ENCODE measurements at places on chromosomes 7 and 10.

GRCh38 chr10:110405380-110405779 lies 92.3 kb upstream of the DUSP5 start:
- DNase-seq = no peak

- no peak for DNase-seq
Measured at GRCh38 chr7:112395893-112396292, 54.4 kb upstream of the IFRD1 start.

DNA sequence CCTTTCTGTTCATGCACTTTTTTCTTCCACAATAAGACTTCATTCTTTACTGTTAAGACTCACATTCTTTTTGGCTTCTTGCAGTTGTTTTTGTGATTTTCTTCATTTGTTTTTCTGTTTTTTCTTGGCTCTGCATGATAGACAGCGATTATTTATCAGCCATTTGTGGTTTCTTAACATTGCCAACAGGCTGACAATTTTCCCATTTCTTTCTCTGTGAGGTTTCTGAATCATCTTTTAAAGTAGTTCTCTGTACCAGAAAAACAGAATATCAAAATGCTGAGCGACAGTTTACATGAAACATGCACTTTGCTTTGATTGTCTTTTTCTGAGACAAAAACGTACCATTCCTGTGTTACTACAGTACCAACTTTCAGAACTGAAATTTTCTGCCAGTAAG lies 334.2 kb upstream of the MAGI2 start:
- DNase-seq = no peak

GRCh38 chr10:93090619-93091018 lies 16.9 kb downstream of the CYP26A1 start:
- DNase-seq = no peak

GRCh38 chr7:80151274-80151665 lies 16.6 kb downstream of the GNAI1 start:
- DNase-seq = no peak

- no peak for DNase-seq
Measured at GRCh38 chr10:48366261-48366660, 59.8 kb downstream of the MAPK8 start.

DNA sequence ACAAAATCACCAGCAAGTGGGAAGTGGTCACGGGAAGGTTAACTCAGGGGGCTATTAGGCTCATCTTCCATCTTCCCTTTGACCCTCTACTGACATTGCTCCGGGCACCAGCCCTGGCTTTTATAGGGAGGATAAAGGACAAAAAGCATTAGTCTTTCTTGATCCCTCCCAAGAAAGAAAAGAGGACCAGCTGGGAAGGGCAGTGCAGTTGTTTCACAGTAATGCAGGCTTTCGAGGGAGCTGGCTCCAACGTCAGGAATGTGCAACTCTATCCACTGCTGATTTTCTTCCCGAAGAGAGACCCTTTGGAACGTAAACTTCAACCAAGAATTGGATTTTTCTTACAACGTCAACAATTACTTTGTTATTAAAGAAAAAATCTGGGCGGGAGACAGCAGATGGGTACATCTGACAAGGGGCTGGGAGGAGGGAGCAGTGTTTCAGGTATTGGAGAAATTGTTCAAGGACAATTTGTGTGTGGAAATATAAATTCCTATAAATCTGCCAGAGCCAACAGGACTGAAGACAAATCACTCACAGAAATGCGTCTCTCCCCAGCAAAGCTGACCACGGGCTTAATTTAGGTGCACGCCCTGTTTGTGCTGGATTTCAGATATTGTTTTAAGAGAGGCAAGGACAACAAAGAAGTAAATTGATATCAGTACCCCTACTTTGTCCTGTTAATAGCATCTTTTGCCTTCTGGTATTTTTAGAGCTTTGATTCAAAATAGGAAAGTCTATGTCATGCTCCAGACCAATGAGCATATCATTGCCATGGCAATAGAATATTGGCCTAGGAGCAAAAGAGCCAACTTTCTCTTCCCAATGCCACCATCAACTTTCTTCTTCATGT lies 23.4 kb upstream of the ARID5B start:
- no peak for DNase-seq

- DNase-seq = peak; percentile 5
Measured at GRCh38 chr7:102323914-102324195, 32.4 kb downstream of the SPDYE6 start.

DNA sequence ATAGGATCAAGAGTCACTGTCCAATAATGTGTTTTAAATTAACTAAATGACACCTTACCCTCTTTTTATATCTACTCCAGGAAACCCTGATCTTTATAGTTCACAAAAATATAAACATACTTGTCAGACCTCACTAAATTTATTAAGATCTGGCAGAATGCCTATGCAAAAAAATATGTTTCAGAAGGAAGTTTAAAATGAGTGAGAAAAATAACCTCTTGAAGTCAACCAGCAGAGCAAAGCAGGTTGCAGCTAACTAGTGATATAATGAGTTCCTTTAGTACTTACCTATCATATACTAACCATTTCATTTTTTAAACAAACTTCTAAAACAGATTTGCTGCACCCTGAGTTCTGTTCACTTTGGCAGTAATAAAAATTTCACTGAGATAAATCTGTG lies 14.0 kb upstream of the HGF start:
- DNase-seq = no peak

DNA sequence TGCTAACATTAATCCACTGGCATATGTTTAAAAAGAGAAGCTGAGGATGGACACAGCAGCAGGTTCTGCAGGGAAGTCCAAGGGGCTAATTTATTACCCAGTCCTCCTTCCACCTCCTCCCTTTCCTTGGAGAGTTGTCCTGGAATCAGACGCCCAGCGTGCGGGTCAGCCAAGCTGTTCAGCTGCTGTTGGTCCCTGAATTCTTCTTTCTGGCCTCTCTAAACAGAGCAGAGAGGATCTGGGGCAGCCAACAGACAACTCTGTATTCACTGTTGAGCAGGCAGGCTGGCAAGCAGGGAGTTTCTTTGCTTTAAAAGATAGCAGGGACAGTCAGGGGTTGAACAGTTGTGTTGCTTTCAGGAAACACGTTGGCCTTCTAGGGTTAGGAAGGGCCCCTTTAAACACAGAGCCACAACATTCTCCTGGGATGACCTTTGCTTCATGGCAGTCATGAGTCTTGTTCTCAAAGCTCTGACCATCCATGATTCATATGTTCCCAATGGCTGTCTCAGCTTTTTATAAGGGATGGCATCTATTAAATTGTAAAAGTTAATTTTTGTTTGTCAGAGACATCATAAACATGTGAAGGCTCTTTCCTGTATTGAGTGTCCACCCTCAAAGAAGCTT lies 217.0 kb downstream of the CREB5 start:
- DNase-seq = no peak

DNA sequence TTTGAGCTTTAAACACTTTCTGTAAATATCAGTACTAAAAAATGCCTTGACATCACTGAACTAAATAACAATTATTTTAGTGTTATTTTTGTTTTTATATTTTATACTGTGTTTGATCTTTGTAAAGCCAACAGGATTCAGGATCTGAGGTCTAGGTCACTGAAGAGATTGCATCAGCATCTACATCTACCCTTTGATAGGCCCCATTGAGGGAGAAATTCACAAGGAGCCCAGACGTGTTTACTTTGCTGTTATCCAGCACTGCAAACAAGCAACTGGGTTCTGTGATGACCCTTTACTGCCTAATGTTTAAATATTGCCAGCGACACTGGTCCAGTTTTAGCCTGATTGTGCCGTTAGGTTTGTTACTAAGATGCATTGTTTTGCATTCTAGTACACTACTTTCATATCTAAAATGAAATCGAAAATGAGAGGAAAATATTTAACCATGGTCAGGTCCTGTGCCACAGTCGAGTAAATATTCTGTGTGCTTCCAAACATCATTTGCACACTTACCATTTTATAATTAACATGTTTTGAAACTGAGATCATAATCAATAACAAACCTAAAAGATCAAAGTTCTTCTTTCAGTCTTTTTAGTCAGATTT lies 48.7 kb downstream of the SP8 start:
- DNase-seq = no peak

DNA sequence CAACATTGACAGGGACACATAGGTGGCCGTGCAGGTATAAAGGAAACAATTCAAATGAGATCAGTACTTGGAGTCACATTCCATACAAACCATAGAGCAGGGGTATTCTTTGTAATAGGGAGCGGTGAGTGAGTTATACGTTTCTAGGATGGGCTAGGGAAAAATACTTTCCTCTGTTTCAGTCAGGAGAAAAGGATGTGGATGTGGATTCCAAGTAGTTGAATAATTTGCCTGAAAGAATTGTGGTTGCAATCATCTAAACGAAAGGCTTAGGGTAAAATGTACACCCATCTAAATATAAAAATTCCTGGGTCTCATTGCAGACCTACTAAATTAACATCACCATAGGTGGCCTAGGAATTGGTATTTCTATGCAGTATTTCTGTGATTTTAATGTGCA lies 270.7 kb upstream of the IGFBP3 start:
- no peak for DNase-seq

- no peak for DNase-seq
Measured at GRCh38 chr10:86971232-86971991, 3.1 kb downstream of the ADIRF start.

GRCh38 chr7:22444181-22444971 lies 55.6 kb downstream of the STEAP1B start:
- DNase-seq = no peak

DNA sequence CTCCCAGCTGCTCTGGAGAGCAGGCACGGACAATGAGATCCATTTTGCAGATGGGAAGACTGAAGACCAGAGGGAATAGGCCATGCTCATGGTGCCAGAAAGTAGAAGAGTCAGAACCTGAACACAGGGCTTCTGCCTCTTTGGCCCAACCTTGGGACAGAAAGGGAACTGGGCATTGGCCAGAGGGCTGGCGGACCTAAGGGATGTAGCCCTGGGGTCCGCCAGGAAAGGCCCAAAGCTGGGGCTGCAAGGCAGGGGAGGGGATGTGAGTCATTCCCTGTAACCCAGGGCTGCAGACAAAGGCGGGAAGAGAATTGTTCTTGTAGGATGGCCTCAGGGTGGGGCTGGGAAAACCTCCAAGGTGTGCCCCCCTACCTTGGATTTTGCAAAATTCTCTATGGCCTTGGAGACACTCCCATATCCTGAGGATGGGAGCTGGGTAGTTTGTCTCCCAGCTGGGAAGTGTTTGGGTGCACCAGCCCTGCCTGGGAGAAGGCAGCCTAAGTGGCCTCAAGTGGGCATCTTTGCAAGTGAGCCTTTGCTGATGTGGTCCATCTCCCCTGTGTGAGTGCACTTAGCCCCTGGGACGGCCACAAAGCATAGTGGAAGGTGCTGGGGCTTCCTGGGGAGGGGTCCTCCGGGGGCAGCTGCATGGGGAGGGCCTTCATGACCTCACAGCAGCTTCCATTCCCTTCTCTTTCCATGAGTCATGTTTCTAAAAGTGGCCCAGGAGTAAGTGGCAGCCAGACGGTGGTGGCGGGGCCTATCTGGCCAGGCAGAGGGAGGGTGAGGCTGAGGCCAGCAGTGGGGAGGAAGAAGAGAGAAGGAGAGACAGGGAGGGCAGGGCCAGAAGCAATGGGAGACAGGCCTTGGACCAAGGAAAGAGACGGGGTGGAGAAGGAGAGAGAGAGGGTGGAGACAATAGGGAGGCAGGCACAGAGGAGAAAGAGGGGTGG lies 9.2 kb downstream of the AQP1 start:
- DNase-seq = peak; percentile 5

DNA sequence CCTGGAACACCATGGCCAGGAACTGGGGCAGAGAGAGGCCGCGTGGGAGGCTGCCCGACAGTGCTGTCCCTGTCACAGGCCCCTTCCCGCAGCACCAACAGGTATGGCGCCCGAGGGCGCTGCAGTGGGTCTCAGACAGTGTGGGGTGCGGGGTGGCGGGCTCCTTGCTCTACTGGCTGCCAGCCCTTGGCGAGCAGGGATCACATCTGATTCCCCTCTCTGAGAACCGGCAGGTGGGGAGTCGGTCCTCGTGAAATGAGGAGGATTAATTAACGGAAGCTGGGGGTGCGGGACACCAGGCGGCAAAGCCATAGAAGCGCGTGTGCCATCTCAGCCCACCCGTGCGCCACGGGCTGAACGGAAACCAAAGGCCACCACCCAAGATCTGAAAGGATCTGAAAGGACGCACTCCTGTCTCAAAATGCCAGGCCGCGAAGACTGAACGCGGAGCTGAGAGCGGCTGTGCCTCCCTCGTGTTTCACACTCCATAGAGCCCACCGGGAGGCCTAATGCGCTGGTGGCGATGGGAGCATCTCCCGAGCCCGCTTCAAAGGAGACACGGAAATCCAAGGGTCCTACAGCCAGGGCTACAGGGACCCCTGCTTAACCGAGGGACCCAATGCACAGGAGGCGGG lies 6.8 kb downstream of the INTS1 start:
- no peak for DNase-seq

- peak; percentile 37 for DNase-seq
Measured at GRCh38 chr10:17835688-17836087, 26.5 kb downstream of the MRC1 start.

DNA sequence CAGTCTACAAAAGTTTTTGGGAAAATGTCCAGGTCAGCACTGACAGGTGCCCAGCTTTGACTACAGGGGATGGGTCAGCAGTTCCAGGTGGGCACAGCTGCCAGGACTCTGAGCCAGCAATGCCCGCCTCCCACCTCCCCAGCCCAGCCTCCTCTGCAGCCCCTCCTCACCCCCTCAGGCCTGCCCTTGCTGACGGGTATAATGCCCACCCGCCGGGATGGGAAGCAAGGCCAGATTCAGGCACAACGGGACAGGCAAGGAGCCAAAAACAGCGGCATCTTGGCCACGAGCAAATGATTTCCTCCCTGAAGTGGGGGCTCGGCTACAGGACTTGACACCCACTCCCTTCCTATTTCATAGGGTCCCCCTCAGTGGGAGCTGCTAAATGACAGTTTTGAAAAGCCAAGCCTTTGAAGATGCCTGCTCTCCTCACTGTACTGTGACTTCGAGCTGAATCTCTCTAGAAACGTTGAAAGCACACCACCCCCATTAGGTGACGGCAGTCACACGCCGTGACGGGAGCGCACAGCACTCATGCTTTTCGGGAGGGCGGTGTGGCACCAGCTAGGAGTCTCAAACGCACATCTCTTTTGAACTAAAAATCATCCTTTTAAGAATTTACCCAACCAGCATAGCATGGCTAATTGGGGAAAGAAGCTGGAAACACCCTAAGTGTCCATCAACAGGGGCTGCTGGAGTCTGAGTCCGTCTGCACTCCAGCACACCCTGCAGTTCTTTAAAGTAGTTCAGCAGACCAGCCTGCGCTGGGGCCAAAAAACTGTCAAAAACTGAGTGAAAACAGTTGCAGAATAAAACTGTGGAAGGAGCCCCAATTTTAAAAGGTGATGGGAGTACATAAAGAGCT lies 29.6 kb downstream of the MAD1L1 start:
- no peak for DNase-seq

DNA sequence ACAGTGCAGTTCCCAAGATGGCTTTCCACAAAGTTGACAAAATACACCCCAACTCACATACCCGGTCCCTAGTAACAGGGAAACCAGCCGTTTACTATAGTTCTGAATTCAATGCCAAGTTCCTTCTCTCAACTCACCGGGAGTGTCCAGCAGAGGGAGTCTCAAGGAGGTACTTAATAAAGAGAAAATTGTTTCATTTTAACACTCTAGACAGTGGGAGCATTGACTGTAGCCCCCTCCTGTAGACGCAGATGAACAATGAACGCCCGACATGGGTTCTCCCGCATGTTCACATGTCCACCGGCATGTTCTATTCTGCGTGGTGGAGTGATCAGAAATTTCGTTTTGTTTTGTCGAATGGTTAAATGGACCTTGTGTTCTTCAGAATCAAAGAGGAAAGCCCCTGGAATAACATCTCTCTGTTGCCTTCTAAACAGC lies 1.9 kb downstream of the HIPK2 start:
- DNase-seq = peak; percentile 45

- no peak for DNase-seq
Measured at GRCh38 chr7:146185844-146186243, 69.2 kb downstream of the CNTNAP2 start.
